ENCODE measurements at places on chromosomes 11 and 22.

DNA sequence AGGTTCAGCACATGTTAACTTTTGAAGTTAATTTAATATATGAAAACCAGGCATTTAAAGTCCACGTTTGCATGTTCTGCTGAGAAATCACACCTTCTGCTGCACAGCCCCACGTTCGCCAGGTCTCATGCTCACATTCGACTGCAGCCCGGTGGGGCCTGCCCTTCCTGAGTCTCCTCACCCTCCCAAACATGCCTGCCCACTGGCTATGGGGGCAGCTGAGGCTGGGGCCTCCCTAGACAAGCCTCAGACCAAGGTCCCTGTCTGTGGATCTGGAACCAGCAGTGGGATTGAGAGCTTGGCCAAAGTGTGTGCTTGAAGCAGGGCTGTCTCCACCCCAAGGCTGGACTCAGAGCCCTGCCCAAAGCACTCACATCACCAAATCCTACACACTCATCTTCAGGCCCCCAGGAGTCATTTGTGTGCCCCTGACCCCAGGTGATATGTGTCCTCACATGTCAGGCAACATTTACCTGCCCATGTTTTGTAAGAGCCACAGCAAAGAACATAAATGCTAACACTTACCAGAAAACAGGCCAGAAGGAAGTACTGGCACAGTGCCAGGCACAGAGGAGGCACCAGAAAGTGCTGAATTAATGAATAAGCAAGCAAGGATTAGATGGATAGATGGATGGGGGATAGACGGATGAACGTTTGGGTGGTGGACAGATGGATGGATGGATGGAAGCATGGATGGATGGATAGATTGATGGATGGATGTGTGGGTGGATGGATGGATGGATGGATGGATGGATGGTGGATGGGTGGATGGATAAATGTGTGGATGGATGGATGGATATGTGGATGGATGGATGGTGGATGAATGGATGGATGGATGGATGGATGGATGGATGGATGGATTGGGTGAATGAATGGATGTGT is 9.4 kb upstream of the FADD start:
- no peak for DNase-seq

DNA sequence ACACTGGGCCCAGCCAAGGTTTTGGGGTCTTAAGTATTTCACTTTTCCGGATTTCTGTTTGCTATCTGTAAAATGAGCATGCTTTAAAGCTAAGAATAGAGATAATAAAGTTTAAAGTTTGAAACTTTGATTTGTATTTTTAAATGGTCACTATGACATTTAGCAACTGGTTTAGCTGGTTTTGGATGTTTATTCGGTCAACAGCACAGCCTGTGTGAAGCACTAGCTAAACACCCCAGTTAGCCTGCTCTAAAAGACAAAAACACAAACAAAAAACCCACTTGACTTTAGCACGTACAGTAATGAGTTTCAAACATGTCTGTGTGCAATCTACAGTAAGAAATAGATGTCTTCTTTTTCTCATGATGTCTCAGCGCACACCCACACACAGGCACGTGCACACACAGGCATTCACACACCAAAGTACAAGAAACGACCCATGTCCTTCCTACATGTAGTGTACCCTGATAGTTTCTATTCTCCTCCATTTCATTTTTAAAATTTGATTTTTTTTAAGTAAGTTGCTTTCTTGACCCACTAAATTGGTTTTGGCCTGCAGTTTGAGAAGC is 29.4 kb downstream of the SLC1A2 start:
- no peak for DNase-seq

DNA sequence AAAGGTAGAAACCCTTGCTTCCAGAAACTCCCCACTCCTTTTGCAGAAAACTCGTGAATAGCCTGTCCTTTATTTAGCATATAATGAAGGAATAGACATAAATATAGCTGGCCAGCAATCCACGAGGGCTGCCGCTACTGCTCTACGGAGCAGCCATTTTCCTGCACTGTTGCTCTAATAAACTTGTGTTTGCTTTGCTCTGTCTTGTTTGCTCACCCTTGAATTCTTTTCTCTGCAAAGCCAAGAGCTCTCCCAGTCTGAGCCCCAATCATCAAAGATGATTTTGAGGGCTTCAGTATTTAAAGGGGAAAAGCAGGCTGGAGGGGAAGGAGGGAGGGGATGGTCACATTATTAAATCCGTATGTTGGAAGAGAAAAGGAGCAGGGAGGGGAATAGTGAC is 16.6 kb upstream of the CHKA start:
- DNase-seq = no peak

DNA sequence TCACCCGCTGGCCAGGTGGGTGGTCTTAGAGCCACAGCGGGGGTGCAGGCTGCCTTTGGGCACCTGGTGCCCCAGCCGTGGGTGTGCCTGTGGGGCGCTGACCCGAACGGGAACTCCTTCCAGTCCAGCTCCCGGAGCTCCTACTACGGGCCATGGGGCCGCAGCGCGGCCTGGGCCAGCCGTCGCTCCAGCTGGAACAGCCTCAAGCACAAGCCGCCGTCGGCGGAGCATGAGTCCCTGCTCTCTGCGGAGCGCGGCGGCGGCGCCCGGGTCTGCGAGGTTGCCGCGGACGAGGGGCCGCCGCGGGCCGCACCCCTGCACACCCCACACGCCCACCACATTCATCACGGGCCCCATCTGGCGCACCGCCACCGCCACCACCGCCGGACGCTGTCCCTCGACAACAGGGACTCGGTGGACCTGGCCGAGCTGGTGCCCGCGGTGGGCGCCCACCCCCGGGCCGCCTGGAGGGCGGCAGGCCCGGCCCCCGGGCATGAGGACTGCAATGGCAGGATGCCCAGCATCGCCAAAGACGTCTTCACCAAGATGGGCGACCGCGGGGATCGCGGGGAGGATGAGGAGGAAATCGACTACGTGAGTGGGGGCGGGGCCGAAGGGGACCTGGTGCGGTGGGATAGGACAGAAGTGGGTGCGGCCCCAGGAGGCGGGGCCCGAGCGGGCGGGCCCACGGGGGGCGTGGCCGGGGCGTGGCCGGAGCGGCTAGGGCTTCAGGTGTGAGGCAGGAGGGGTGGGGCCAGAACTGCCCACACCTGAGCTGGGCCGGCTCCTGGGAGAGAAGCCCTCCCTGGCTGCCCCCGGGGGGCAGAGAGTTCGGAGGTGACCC is 91.5 kb downstream of the CACNA1I start:
- no peak for DNase-seq

DNA sequence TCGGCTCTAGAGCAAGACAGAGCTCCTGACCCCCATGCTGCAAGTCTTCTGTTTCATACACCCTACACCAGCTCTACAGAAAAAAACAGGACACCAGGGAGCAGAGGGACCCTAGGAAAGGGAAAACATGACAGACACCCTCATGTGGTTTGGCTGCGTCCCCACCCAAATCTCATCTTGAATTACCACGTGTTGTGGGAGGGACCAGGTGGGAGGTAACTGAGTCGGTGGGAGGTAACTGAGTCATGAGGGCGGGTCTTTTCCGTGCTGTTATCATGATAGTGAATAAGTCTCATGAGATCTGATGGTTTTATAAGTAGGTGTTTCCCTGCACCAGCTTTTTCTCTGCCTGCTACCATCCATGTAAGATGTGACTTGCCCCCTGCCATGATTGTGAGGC is 6.6 kb upstream of the C22orf39 start:
- no peak for DNase-seq

DNA sequence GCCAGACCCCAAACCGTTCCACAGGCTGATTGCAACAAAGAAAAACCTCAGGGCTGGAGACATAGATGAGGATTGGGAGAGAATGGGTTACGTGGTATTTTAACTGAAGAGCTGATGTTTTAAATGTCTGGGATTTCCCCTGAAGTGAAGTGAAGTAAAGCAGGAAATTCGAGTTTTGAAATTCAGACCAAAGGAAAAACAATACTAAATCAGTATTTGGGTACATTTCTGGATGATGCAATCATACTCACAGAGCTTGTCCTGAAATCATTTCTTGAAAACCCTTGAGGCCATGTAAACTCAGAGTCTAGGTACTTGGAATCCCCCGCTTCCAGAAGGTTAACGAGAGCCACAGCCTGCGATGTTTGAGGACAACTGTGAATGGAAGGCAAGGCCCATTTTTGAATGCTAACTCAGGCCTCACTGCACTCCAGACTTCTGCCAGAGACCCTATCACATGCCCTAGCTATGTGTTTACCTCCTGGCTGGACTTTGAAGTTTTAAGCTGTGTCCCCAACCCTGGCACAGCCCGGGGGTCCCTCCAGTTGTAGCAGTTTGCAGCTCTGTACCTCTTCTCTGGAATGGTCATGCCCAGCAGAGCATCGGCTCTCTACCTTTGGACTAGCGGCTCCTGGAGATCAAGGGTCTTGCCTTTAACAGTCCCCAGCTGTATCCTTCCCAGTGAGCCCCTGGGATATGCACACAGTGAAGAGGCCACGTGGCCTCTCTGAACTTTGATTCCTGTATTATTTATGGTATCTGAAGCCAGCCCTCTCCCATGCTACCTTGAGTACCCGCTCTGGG is 5.4 kb upstream of the FTH1 start:
- DNase-seq = no peak

GRCh38 chr22:42837556-42837955 is 19.5 kb downstream of the ARFGAP3 start:
- no peak for DNase-seq

GRCh38 chr11:121671283-121672168 is 218.8 kb upstream of the SORL1-AS1 start:
- no peak for DNase-seq

GRCh38 chr22:25775531-25775930 is 33.5 kb downstream of the MYO18B start:
- DNase-seq = no peak

GRCh38 chr11:92222701-92223100 is 1.9 kb upstream of the FAT3 start:
- DNase-seq = no peak

DNA sequence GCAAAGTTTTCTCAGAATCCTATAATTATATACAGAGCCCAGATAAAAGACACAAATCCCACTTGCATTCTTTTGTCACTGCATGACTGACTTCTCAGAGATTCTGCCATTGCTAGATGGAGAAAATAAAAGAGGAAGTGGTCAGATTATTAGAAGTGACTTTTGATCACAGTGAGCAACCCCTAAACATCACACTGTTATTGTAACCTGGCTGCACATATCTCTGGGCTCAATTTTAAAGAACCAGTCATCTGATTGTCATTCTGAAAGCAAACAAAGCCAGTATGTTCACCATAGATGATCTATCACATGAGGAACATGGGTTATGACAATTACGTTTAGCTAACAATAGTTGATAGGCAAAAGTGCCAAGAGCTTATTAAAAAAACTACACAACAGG is 47.8 kb downstream of the COPB1 start:
- DNase-seq = no peak

GRCh38 chr11:133762538-133762937 is 82.8 kb downstream of the SPATA19 start:
- DNase-seq = no peak

GRCh38 chr11:118851970-118852369 is 31.7 kb upstream of the CXCR5 start:
- DNase-seq = no peak

DNA sequence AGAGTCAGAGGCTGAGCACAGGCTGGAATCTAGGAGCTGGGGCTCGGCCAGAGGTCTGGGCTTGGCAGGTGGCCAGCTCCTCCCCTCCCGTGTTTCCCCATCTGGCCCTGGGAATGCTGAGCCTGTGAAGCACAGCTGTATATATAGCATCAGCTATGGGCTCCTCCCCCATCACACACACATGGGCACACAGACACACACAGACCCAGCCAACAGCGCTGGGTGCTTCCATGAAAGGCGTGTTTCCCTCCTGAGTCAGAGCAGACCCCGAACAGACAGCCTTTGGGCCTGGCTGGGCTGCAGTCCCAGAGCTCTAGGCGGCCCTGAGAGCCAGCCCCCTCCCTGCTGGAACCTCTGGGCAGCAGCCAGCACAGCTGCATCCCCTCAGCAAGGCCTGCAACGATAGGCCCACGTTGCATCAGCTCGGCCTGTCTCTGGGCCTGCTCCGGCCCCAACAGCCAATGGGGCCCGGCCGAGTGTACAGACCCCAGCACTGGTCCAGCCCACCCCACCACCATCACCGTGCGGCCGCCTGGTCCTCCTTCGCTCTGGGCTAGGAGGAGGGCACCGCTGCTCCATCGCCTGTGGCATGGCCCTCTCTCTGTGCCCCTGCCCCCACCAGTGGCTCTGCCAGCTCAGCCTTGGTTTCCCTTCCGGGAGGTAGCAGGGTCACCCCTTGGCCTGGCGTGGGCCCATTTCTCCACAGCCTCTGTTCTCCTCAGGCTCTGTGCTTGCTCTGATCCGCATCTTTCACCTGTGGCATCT is 7.6 kb upstream of the SERPINH1 start:
- DNase-seq = peak; percentile 64

GRCh38 chr11:123184531-123184930 is 10.5 kb downstream of the CLMP start:
- DNase-seq = no peak

DNA sequence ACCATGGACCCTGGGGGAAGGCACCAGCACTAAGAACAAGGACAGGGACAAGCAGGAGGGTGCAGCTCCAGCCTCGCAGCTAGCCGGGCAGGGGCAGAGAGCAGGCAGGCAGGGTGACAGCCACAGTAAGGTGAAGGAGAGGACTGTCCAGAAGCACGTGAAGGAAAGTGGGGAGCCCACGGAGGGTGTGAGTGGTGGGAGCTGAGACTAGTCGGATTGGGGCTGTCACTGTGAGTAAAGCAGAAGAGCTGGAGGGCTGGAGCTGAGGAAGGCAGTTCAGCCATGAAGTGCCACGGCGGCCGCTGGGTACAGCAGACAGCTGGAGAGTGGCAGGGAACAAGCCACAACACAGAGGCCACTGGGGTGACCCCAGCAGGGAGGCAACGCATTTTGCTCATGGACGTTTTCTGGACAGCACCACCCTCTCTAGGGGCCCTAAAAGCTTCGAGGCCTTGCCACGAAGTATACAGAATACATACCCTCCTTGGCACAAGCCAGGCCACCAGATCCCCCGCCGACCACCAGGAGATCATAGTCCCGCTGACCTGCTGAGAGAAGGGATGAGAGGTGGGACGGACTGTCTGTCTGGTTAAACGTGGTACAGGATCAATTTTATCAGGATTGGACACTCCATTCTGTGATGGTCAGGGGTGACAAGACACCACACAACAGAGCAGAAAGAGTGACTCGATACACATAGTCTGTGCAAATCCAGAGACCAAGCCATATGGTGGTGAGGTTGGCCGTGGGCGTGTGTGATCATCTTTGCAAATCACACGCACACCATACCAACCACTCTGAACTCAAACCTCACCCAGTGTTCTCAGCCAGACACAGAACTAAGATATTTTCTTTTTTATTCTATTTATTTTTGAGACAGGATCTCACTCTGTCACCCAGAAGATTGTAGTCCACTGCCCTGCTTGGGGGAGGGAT is 10.8 kb upstream of the COMT start:
- DNase-seq = no peak

DNA sequence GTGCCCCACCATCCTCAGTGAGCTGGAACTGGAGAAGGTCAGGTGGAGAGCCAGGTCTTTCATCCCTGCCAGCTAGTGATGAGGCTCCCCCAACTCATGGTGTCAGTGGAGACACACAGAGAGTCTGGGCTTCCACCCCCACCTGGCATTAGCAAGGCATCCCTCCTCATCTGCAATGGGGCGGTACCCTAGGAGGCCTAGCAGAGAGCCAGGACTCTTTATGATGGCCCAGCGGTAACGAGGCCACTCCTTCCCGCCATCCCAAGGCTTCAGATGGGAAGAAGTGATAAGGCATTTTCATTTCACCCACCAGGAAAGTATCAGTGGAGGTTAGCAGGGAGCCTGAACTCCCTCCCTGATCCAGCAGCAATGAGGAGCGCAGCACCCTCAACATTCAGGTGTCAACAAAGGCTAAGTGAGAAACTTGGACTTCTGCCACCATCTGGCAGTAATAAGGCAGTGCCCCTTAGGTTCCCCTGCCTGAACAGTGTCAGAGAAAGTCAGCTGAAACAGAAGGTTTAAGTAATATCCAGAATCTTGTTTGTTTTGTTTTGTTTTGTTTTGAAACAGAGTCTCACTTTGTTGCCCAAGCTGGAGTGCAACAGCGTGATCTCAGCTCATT is 40.5 kb upstream of the FBLN1 start:
- no peak for DNase-seq
